ENCODE measurements at places on chromosomes 7 and 10.
A peak's percentile ranks its signal among the peaks of the same experiment; 100 is the strongest.

GRCh38 chr10:130479146-130479545 lies 343.0 kb downstream of the GLRX3 start:
- no peak for DNase-seq

DNA sequence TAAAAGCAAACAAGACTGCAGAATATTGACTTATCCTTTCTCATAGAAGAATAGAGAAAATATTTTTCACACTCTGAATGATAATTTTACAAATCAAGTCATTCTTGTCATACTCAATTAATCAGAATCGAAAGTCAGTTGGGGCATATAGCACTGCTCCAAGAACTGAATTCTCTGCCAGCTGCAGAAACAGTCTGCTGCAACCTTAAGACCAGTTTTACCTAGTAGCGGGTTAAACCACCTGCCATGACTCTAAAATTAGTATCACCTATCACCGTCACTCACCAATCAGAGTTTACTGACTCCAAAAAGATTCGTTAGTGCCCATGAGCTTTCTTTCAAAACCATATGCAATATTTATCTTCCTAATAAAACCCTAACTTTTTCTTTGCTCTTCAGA lies 429.0 kb upstream of the GRM3 start:
- DNase-seq = no peak

DNA sequence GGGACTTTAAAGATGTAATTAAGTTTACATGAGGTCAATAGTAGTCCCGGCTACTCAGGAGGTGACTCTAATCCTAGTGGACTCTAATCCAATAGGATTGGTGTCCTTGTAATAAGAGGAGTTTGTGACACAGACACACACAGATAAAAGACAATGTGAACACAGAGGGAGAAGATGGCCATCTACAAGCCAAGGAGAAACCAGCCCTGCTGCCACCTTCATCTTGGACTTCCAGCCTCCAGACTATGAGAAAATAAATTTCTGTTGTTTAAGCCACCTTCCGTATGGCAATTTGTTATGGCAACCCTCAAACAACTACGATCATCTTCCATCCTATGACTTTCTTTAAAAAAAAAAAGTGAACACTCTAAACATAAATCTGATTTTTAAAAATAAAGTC lies 116.3 kb downstream of the ALOX5 start:
- no peak for DNase-seq

- DNase-seq = no peak
Observed at GRCh38 chr10:132957131-132957530, 14.8 kb upstream of the CFAP46 start.

DNA sequence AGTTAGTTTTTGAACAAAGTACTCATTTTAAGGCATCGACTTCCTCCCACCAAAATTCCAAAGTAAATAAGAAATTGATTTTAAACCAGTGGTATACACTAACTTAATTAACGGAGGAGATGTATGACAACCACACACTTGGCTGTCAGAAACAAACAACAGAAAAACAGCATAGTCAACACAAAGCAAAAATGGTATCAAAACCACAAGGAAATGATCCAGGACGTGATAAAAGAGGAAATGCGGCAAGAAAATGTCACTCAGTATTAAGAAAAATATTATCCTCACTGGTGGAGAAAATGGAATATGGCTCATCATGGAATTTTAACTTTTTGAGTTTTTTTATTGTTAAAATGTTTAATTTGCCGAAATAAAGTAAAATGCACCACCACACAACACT lies 17.5 kb downstream of the KIAA1549 start:
- no peak for DNase-seq

DNA sequence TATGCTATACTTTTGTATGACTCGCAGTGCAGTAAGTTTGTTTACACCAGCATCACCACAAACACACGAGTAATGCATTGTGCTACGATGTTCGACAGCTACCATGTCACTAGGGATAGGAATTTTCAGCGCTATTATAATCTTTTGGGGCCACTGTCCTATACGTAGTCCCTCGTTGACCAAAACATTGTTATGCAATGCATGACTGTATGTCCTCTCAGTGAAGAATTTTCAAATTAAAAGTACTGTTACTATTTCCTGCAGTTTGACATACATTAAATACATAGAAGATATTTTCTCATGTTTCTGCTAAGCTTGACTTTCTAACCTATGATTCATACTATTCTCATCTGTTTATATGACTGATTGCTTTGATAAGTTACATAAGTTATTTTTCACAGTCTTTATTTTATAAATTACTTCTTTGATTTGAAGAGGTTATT lies 203.6 kb downstream of the VTI1A start:
- no peak for DNase-seq

- DNase-seq = no peak
Observed at GRCh38 chr7:99740573-99741440, 5.8 kb upstream of the CYP3A7 start.

- no peak for DNase-seq
Observed at GRCh38 chr10:127407551-127407950, 141.6 kb upstream of the NPS start.

DNA sequence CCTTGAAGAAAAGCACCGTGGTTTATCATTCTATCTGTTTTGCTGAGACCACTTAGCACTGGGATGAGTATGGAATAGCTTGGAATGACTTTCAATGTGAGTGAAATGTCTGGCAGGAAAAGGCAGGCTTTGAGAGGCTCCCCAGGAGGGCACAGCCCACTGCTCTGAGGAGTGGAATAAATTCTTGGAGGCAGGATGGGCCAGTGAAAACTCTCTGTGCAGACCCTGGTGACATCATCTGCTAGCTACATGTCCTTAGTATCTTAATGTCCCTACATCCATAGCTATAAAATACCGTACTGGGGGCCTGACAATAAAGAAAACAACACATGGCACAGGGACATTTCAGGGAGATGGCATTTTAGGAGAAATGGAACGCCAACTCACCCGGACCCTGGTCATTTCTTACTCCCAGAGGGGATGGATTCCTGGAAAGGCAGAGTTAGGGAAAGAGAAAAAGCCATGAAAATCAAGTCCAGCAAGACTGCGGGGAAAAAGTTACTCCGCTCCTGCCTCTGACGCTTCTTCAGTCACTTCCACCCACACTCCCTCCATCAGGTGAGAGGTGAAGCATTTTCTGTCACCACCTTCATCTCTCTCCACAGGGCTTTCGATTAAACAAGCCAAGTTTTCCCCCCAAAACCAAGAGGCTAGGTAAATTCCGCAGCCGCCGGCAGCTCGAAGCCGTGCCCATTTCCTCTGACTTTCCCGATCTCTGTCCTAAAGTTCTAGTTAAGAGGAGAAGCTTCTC lies 991 bp downstream of the ZNF239 start:
- DNase-seq = no peak

- peak; percentile 48 for DNase-seq
Observed at GRCh38 chr10:31759124-31759798, 169.4 kb downstream of the ARHGAP12 start.

- DNase-seq = no peak
Observed at GRCh38 chr7:35729061-35729783, 34.3 kb upstream of the HERPUD2 start.
